ENCODE measurements at places on chromosomes 1 and 21. TPM values are rescaled to one million over a fixed set of nuclear protein-coding genes. Genes with fewer than 3 reads are reported as not detected.

Gene DNALI1
- polyA plus RNA-seq, result not detected

Gene RIIAD1
- polyA plus RNA-seq, result not detected

Gene ADORA1
- not detected for polyA plus RNA-seq

Gene FOXD2
- 0.09 TPM for polyA plus RNA-seq

Gene RGSL1
- polyA plus RNA-seq, result not detected

Gene GPR161
- polyA plus RNA-seq, result 0.07 TPM

Gene BOLA1
- 15.0 TPM for polyA plus RNA-seq

Gene LCE1B
- polyA plus RNA-seq, result not detected

Gene CHI3L2
- polyA plus RNA-seq, result 30.3 TPM

Gene TCHH
- not detected for polyA plus RNA-seq

Gene SLC37A1
- 46.4 TPM for polyA plus RNA-seq

Gene LAMC1
- polyA plus RNA-seq, result 11.5 TPM

Gene PAQR7
- 2.7 TPM for polyA plus RNA-seq

Gene TMPRSS15
- 0.14 TPM for polyA plus RNA-seq

Gene SFT2D2
- 20.3 TPM for polyA plus RNA-seq

Gene TMPRSS2
- not detected for polyA plus RNA-seq

Gene OSBPL9
- polyA plus RNA-seq, result 20.3 TPM

Gene RAB3B
- polyA plus RNA-seq, result not detected

Gene MXRA8
- polyA plus RNA-seq, result 0.10 TPM

Gene HPDL
- 0.63 TPM for polyA plus RNA-seq

Gene YY1AP1
- 95.4 TPM for polyA plus RNA-seq

Measured in B cell (primary cell).